Activated CD4-positive, alpha-beta T cell treated with anti-CD3 and anti-CD28 coated beads, Interleukin-2, amount 50 U/mL, for 24 hours (primary cell): ENCODE measurements at places on chromosomes 6 and 20.

- no peak for DNase-seq
These were observed 40.2 kb upstream of the PROKR2 start for GRCh38 chr20:5356941-5357340.

DNA sequence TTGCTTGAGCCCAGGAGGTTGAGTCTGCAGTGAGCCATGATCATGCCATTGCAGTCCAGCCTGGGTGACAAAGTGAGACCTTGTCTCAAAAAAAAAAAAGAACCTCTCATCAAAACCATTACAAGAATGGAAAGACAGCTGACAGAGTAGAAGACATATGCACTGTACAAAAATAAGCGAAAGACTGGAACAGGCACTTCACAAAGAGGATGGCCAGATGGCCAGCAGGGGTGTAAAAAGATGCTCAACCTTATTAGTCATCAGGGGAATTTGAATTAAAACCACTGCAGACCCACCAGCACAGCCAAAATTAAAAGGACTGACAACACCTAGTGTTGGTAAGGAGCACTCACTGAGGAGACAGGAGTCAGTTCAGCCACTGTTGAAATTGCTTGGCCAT is 13.5 kb upstream of the TAF4 start:
- DNase-seq, result no peak

DNA sequence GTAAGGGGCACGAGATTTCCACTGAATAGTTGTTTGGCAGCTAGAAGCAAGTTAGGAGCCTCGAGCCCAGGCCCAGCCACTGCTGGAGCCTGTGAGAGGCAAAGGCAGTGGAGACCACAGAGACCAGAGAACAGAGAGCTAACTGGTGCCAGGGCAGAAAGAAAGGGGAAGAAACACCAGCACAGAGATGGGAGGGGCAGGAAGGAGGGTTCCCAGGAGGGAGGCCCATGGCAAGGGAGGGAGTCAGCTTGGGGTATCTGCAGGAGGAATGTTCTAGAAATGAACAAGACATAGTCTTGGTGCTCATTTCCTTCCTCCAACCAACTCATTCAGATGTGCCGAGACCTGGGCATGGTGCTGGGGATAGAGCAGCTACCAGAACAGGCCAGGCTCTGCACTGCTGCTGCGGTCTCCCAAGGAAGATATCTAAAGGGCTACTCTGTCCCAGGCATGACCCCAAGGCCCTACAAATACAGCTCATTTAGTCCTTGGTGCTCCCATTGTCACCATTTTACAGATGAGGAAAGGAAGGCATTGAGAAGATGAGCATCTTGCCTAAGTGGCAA is 10.7 kb downstream of the ANGPT4 start:
- DNase-seq, result no peak

GRCh38 chr6:105568142-105568541 is 165.3 kb upstream of the PREP start:
- DNase-seq, result no peak

GRCh38 chr20:60589623-60590022 is 631.4 kb downstream of the CDH26 start:
- no peak for DNase-seq

GRCh38 chr6:117548797-117549301 is 53.5 kb downstream of the GOPC start:
- DNase-seq, result no peak

- peak; percentile 59 for DNase-seq
These were observed 63.6 kb downstream of the HUS1B start for GRCh38 chr6:593139-593906.

GRCh38 chr6:169292338-169293124 is 38.9 kb upstream of the THBS2 start:
- no peak for DNase-seq

- DNase-seq, result no peak
These were observed 2.2 kb upstream of the SNPH start for GRCh38 chr20:1263853-1264252.

GRCh38 chr6:75747152-75747992 is 1.7 kb upstream of the MYO6 start:
- no peak for DNase-seq

GRCh38 chr6:148747145-148747470 is 278 bp downstream of the UST start:
- DNase-seq, result no peak

DNA sequence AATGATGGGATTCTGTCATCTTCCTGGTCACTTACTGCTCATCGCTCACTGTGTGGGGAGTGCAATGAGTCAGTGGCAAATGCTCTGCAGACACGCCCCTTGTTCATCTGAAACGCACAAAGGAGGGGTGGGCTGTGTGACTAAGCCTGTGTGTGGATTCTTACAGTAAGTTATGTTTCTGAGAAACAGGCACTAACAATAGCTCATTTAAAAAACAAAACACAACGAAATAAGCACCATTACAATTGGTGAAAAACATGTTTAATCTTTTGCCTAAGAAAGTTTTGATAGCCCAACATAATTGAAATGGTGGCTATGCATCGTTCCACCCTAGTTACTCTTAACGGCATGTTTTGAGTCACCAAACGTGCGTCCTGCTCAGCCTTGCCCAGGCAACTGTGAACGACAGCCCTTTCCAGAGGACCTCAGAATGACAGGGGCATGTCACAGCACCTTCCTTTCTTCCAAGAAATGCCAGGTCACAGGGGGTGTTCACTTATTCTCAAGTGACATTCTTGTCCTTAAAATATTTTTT is 118.4 kb upstream of the SGK1 start:
- DNase-seq, result peak; percentile 33

- no peak for DNase-seq
These were observed 87.5 kb downstream of the TRERF1 start for GRCh38 chr6:42363926-42364849.

DNA sequence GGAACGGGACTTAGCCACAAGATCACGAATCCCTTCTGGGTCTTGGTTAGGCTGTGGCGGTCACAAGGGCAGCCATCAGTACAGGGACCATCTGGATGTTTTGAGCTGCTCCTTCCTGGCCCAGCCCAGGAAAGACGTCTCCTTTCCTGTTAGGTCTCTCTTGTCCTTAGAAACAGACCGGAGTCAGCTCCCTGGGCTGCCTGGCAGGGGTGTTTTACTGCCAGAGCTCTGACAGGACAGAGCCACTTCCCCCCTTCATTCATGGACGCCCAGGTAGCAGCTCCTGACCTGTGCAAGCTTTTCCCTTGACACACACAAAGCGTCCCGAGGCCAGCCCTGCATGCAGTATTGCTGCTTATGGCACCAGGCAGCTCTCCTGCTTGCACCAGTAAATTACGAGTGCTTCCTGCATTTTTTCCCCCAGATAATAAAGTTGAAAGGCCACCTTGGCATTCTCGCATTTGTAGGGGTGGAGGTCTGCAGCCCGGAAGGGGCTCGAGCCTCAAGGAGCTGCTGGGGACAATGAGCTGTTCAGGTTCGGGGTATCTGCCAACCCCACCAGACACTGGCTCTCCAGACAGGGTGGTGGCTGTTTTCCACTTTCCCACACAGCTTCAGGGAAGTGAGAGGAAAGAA is 87.4 kb downstream of the NOL4L start:
- DNase-seq, result no peak
